ENCODE measurements at places on chromosomes 12 and 14.

DNA sequence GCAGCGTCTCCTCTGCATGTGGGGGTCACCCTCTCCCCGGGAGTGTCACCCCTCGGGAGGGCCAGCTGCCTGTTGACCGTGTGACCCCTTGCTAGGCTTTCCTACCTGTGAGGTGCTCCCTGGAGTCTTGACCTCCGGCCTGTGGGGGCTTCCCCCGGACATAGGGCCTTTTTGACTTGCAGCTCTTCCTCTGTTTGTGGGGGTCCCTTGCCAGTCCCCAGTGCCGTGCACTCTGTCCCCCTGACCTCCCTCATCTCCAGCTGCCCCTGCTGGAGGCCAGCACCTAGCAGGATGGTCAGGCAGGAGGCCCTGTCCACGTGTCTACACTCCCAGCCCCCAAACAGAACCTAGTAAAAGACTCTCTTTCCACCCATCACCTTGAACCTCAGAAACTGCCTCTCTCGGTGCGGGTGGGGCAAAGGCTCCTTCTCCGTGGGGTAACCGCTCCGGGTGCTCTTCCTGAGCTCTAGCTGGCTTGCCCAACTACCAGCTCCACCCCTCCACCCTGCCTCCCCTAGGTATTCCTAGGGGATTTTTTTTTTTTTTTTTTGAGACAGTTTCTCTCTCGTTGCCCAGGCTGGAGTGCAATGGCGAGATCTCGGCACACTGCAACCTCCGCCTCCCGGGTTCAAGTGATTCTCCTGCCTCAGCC lies 810 bp downstream of the AACS start:
- DNase-seq, result no peak

DNA sequence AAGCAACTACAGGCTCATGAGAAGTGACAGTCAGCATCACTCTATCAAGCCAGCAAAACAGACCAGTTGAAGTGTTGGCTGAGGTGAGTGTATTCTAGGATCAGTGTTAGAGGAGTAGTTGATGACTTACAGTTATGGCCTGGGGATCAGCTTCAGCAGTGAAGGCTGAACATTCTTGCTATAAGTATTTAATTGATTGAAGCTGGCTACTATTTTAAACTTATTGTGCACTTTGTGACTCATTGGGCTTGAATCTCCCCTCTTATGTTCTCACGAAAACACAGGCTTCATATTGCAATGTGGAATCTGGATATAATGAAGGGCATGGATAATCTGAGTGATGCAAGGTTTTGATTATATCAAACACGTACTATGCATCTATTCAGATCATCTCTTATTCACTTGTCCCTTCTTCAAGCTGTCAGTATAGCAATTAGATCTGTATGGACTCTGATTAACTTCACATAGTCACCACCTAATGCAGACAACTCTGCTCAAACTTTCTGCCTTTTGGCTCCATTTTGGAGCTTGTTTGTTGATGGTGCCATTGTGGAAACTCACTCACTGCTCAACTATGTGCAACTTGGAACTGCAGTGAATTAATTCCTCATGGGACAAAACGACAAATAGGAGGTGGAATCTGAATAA lies 309.2 kb downstream of the SLC16A7 start:
- no peak for DNase-seq

- DNase-seq, result no peak
These were observed 72.9 kb upstream of the FOXN3 start for GRCh38 chr14:89489761-89490437.

- no peak for DNase-seq
These were observed 650.3 kb upstream of the ALG10B start for GRCh38 chr12:37666069-37666781.

- no peak for DNase-seq
These were observed 94.7 kb downstream of the SLC5A8 start for GRCh38 chr12:101115326-101115725.

GRCh38 chr12:82325540-82326336 lies 32.4 kb downstream of the CCDC59 start:
- no peak for DNase-seq

GRCh38 chr12:130335517-130336392 lies 1.9 kb upstream of the PIWIL1 start:
- no peak for DNase-seq

Measured in stimulated activated CD4-positive, alpha-beta T cell treated with anti-CD3 and anti-CD28 coated beads, Interleukin-12 subunit alpha, Interleukin-12 subunit beta, amount 100 ng/mL, for 4 hours (primary cell).